ENCODE measurements at places on chromosomes 12 and 14. TPM values are rescaled to one million over a fixed set of nuclear protein-coding genes. Genes with fewer than 3 reads are reported as not detected.

DNA sequence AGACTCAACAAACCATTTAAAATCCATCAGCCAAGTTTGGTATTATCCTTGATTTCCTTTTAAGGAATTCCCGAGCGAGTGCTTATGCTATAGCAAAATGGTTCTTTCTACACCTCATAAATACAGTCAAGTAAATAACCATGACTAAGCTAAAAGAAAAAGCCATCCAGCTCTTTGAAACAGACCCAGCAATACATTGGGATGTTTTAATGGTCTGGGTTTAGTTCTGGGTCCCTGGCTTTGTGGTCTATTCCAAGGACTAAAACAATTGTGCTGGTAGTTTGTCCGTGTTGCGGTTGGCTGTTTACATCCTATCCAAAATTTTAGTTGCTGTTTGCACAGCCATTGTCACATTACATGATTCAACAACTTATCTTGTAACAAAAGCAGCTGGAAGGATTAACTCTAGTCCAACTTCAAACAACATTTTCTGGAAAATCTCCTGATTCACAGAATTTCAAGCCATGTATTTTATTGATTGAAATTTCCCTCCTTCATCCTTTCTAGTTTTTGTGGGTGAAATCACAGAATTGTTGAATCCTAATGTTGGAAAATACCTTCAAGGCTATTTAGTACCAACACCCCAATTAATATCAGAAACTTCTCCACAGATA, 19.6 kb downstream of the KLRB1 start:
- no peaks in the 10 kb centered on the region for H3K27me3 ChIP-seq
- no peak overlapping the region for H3K27ac ChIP-seq
- no peak overlapping the region for H3K4me3 ChIP-seq
- H3K4me1 ChIP-seq: no peaks in the 10 kb centered on the region
- H3K36me3 ChIP-seq: no peaks in the 10 kb centered on the region

SLC25A47 gene
- total RNA-seq: not detected

DNA sequence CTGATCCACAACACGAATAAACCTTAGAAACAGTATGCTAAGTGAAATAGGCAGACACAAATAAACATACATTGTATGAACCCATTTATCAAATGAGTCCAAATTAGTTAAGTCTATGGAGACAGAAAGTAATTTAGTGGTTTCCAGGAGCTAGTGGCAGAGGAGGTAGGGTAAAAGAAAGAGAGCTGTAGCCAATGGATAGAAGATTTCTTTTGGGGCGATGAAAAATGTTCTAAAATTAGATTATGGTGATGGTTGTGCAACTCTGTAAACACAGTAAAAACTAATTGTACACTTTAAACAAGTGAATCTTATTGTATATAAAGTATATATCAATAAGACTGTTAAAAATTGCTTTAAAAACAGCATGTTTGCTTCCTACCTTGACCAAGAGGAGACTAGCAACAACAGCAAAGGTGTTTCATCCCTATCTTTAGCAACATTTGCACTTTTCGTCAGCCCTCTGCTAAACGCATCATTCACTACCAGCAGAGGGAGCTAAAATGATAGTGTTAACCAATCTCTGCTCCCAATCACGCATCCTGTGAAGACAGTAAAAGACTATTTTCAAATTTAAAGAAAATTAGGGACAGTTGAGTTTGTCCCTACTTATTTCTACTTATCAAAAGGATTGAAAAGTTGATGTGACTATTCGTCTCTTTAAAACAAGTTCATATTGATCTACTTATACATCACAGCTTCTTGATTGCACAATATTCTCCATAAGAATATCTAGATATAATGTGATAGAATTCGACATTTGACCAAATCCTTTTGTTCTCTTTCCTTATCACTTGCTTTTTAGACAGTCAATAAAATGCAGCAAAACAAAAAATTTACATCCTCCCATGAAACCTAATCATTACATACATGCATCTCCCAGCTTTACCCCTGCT, 24.0 kb upstream of the LGR5 start:
- H3K36me3 ChIP-seq: no peaks in the 10 kb centered on the region
- H3K4me3 ChIP-seq: no peak overlapping the region
- H3K27ac ChIP-seq: no peak overlapping the region
- DNase-seq: no peak
- no peaks in the 10 kb centered on the region for H3K27me3 ChIP-seq
- no peaks in the 10 kb centered on the region for H3K4me1 ChIP-seq

DNA sequence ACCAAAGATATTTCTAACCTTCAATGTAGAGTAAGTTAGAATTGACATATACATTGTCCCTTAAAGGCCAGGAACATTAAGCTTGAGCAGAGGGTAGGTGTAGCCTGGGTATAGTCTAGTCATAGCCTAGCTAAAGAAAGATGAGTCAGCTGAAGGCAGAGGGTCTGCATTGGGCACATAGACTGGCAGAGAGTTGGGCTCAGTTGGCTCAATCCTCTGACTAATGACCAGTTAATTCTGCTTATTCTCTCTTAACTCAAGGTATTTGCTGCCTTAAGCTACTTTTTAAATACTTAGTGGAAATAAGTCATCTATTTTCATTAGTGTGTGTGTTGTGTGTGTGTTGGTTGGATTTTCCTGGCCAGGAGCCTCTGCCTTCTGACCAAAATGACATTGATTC, 467.1 kb downstream of the RAD51B start:
- peaks cover 4% of the 10 kb centered on the region for H3K4me1 ChIP-seq
- H3K27me3 ChIP-seq: no peaks in the 10 kb centered on the region
- no peak overlapping the region for H3K27ac ChIP-seq
- H3K4me3 ChIP-seq: no peak overlapping the region

GRCh38 chr12:5881666-5882065, 63.4 kb downstream of the ANO2 start:
- H3K27ac ChIP-seq: no peak overlapping the region
- peaks cover 7% of the 10 kb centered on the region for H3K4me1 ChIP-seq
- no peaks in the 10 kb centered on the region for H3K36me3 ChIP-seq
- DNase-seq: no peak

- DNase-seq: no peak
- no peak overlapping the region for H3K4me3 ChIP-seq
- no peak overlapping the region for H3K27ac ChIP-seq
- no peaks in the 10 kb centered on the region for H3K36me3 ChIP-seq
- H3K4me1 ChIP-seq: peaks cover 17% of the 10 kb centered on the region
- no peaks in the 10 kb centered on the region for H3K27me3 ChIP-seq
These were observed 36.3 kb downstream of the DAD1 start for GRCh38 chr14:22552827-22553076.

DNA sequence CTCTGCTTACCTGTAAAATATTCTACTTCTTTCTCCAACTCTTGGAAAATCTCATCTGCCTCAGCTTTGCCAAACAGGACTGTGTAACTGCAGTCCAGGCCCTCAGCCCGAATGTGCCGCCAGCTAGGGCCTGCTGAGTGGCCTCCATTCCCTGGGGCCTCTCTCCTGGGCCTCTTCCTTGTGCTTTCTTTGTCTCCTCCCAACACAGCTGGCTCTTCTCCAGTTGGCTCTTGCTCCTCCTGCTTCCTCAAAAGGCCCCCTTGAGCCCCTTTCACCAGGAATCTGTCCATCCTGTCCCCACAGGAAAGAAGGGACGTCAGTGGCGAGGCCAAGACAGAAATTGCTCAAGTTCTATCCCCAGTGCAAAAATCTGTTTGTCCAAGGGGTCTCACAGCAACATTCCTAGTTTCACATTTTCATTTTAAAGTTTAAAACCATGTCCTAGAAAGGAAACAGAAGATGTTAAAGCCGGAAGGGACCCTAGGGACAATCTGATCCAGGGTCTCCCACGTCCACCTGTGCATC, 713 bp downstream of the ALKBH2 start:
- peaks cover 20% of the 10 kb centered on the region for H3K4me1 ChIP-seq
- no peak overlapping the region for H3K27ac ChIP-seq
- peaks cover 34% of the 10 kb centered on the region for H3K36me3 ChIP-seq
- H3K4me3 ChIP-seq: peak overlapping the region; percentile 75

ABCC9 gene
- total RNA-seq: 26.8 TPM

DNA sequence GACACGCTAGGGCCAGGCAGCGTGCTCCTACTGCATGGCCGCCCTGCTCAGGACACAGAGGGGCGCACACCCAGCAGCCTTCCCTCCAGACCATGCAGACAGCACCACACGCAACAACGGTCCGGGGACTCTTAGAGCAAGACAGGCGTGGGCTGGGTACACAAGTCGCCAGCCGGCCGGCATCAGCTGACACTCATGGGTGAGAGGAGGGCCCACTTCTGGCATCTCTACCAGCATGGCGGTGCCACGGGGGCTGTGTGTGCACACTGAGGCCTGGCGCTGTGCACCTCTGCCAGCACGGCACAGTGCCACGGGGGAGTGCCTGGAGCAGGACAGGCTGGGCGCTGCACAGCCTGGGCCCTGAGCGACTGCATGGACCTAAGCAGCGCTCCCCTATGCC, 6.7 kb upstream of the BTBD6 start:
- no peak for DNase-seq
- H3K27me3 ChIP-seq: no peaks in the 10 kb centered on the region
- H3K36me3 ChIP-seq: peaks cover 32% of the 10 kb centered on the region
- H3K27ac ChIP-seq: no peak overlapping the region
- peaks cover 3% of the 10 kb centered on the region for H3K4me1 ChIP-seq

AQP5 gene
- 0.99 TPM for total RNA-seq

KANSL2 gene
- total RNA-seq: 54.0 TPM

- H3K27ac ChIP-seq: no peak overlapping the region
- no peak for DNase-seq
- H3K36me3 ChIP-seq: no peaks in the 10 kb centered on the region
- H3K27me3 ChIP-seq: no peaks in the 10 kb centered on the region
These were observed 73.1 kb downstream of the ZFP36L1 start for GRCh38 chr14:68719634-68720384.

GRCh38 chr12:57803319-57803893, 15.1 kb downstream of the AVIL start:
- peaks cover 51% of the 10 kb centered on the region for H3K36me3 ChIP-seq
- no peak overlapping the region for H3K4me3 ChIP-seq
- no peaks in the 10 kb centered on the region for H3K4me1 ChIP-seq
- no peak for DNase-seq

DNA sequence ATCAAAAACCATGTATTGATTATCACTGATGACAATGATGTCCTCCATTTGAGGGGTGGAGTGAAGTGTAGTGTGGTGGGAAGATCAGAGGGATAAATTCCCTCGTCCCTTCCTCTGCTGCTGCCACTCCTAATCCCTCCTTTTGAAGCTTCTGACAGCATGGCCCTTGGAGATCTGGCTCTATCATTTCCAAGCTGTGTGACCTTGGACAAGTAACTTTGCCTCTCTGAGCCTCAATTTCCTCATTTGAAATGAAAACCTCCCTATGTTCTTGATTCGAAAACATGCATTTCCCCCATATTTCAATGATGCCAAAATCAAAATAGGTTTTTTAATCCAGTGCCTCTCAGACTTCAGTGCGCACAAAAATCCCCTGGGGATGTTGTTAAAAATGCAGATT, 231.6 kb downstream of the RBM19 start:
- no peak for DNase-seq
- peaks cover 7% of the 10 kb centered on the region for H3K4me1 ChIP-seq

DNA sequence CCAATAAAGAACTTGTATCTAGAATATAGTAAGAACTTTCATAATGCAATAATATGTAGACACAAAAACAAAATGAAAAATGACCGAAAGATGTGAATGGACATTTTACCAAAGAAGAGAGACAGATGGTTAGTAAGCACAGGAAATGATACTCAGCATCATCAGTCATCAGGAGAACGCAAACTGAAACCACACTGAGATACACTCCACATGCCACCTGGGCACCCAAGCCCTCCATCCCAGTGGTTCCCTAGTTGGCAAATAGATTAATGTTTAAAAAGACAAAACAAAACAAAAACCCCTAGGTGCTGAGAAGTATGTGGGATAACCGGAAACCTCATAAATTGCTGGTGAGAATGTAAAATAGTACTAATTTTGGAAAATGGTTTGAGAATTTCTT, 26.8 kb upstream of the VPS33A start:
- H3K27me3 ChIP-seq: no peaks in the 10 kb centered on the region
- DNase-seq: no peak
- H3K4me1 ChIP-seq: no peaks in the 10 kb centered on the region
- peaks cover 16% of the 10 kb centered on the region for H3K36me3 ChIP-seq
- H3K4me3 ChIP-seq: no peak overlapping the region

- H3K27me3 ChIP-seq: no peaks in the 10 kb centered on the region
- no peak overlapping the region for H3K4me3 ChIP-seq
- DNase-seq: peak; percentile 35
- H3K27ac ChIP-seq: no peak overlapping the region
- H3K4me1 ChIP-seq: no peaks in the 10 kb centered on the region
These were observed 32.9 kb downstream of the ARID2 start for GRCh38 chr12:45762185-45763110.

All from spinal cord (tissue), 10 donors.